ENCODE measurements at places on chromosomes 7 and 10. TPM values are rescaled to one million over a fixed set of nuclear protein-coding genes. Genes with fewer than 3 reads are reported as not detected.

The CNPY1 gene
- total RNA-seq, result not detected

The ICA1 gene
- 5.4 TPM for total RNA-seq

The TSPAN12 gene
- 13.1 TPM for total RNA-seq

The HGF gene
- total RNA-seq, result 5.0 TPM

The PLEKHS1 gene
- total RNA-seq, result not detected

The FMC1 gene
- 26.4 TPM for total RNA-seq

The SFXN3 gene
- total RNA-seq, result 40.9 TPM

The ZNF786 gene
- 10.7 TPM for total RNA-seq

The UCMA gene
- not detected for total RNA-seq

The NACAD gene
- 7.3 TPM for total RNA-seq

The C7orf33 gene
- total RNA-seq, result not detected

The RELN gene
- 4.9 TPM for total RNA-seq

The SPAM1 gene
- total RNA-seq, result not detected

All from esophagus muscularis mucosa (tissue), 4 donors.